ENCODE measurements at places on chromosomes 7 and 10.
A peak's percentile ranks its signal among the peaks of the same experiment; 100 is the strongest.

DNA sequence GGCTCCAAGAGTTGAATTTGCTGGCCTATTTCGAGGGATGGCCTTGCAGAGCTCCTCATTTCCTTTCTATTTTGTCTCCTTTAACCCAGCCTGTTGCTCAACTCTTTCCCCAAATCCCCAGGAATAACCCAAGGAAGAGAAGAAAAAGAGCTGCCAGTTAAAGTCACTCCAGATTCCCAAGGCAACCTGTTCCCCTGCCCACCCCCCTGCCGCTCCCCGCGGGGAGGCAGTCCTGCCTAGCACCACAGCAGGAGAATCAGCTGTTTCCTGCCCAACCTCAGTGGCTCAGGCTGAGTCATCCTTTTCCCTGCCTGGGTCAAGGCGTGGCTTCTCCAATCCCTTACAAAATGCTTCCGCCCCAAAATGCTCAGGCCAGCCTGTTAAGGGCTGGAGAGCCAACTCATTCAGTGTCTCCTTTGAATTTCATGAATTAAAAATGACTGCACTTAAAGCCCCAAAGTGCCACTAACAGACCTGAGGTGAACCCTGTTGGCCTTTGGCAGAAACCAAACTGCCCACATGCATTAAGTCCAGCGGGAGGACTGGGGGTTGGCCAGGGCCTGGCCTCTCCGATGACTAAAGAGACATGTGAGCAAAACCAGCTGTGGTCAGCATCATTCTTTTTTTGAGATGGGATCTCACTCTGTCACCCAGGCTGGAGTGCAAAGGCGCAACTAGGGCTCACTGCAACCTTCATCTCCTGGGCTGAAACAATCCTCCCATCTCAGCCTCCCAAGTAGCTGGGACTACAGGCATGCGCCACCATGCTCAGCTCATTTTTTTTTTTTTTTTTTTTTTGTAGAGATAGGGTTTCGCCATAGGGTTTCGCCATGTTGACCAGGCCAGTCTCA, 83.2 kb upstream of the KIF5B start:
- DNase-seq = peak; percentile 95

DNA sequence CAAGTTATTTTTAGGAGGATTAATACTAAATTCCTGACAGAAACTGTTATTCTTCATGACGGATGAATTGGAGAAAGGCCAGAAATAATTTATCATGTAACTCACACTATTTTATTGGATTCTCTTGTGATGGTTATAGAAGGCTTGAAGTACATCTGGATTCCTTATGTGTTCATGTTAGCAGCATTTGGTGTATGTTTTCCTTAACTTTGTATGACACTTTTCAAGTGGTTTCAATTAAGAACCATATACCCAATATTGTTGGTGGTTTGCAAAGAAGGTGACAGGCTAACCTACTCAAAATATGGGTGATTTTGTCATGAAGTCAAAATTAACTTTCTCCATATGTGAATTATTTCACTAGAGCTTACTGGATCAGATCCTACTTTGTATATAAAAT, 532.2 kb upstream of the CNTNAP2 start:
- no peak for DNase-seq

GRCh38 chr7:85528581-85528980, 341.7 kb upstream of the SEMA3D start:
- DNase-seq = peak; percentile 72

DNA sequence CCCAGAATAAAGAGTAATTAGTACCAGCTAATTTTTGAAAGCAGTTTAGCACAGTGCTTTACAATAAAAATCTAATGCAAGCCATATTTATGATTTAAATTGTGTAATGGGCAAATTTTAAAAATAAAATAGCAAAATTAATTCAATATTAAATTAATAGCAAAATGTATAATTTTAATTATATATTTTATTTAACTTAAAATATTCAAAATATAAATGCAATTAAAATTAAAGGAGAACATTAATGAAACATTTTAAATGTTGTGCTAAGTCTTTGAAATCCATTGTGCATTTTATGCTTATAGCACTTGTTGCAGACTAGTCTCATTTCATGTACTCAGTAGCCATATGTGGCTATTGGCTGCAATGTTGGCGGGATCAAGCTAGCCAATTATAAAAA, 367.6 kb downstream of the SUGCT start:
- DNase-seq = no peak

GRCh38 chr10:91564508-91564907, 68.4 kb downstream of the PPP1R3C start:
- no peak for DNase-seq

DNA sequence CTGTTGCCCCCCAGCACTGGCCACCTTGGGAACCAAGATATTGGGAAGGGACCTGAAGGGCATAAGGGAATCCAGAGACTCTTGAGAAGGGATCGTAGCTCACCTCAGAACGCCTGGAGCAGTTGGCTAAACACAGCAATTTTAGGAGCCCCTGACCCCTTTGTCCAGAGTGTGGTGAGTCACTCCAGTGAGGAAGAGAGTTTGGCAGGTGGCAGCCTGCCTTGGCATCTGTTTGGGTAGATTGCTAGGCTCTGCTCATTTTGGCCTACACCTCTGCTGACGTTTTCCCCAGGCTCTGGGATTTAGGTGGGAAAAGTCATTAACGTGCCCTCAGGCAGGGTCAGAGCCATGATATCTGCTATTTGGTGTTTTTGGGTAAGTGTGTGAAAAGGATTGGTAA, 100.6 kb downstream of the GRB10 start:
- no peak for DNase-seq

- DNase-seq = no peak
These were observed 205.4 kb upstream of the ZMIZ1 start for GRCh38 chr10:78863140-78863905.

- no peak for DNase-seq
These were observed 325.9 kb upstream of the SEMA3D start for GRCh38 chr7:85512790-85513189.

DNA sequence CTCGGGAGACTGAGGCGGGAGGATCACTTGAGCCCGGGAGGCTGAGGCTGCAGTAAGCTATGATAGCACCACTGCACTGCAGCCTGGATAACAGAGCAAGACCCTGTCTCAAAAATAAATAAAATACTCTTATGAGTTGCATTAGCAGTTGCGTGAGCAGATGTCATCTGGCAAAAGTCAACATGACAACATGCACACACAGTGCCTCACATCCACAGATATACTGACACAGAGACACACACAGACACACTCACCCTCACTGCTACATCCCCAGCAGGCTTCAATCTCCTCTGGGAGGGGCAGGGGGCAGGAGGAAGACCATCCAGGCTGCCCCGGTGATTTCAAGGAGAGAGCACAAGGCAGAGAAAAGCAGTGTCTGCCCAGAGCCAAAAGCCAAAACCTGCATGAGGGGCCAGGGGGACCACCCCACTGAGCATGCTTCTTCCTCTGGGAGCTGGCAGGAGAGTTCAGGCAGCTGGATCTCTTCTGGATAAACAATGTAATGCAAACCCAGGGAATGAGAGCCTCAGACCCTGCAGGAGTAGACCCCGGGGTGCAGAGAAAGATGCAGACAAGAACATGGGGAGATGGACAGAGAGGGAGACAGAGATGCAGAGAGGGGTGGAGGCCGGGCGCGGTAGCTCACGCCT, 9.6 kb upstream of the ELN start:
- no peak for DNase-seq

DNA sequence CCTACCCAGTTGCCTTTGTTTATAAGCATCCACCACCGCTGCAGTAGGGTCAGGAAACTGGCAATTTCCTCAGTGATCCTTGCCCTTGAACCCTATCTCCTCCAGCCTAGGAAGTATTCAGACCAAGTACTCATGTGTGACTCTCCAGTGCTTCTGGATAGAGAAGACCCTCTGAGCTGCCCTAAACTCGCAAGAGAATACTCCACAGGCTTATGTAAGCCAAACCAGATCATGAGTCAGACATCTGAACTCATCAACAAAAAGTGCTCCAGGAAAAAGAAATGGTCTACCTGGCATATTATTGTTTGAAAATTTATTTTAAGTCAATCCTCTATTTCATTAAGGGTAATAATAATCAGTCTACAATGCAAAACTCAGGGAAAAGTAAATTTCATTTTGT, 101.3 kb downstream of the KAT6B start:
- no peak for DNase-seq

DNA sequence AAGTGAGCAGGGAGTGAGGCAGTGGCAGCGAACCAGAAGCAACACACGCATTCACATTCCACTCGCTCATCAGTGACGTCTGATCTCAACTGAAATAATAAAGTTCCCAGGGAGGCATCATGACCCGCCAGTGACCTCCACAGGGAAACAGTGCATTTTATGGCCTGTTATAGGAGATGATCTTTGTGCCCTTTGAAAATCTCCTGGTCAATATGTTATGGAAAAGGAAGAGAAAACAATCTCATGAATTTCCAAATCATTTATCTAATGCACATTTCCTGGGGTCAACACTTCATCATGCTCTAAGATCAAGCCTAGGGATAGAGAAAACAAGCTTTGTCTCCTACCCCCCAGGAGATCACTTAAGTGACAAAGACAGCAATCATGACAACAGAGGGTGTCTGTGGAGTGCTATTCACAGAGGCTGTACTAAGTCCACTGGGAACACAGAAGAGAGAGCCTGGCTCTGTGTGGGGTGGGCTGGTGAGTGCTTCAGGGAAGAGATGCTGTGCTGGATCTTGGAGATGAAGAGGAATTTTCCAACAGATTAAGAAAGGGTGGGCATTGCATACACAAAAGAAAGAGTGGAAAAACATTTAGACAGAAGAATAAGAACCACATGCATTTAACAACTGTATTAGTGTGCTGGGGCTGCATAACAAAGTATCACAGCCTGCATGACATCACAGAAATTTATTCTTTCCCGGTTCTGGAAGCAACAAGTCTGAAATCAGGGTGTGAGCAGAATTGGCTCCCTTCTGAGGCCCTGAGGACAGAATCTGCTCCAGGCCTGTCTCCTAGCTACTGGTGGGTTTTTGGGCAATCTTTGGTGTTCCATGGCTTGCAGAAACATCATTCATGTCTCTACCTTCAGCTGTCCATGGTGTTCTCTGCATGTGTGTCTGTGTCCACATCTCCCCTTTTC, 613.9 kb upstream of the IGFBP3 start:
- no peak for DNase-seq

GRCh38 chr10:114687459-114687858, 29.4 kb upstream of the ABLIM1 start:
- DNase-seq = no peak

- DNase-seq = peak; percentile 31
These were observed 529 bp downstream of the ZNF853 start for GRCh38 chr7:6615723-6616555.

DNA sequence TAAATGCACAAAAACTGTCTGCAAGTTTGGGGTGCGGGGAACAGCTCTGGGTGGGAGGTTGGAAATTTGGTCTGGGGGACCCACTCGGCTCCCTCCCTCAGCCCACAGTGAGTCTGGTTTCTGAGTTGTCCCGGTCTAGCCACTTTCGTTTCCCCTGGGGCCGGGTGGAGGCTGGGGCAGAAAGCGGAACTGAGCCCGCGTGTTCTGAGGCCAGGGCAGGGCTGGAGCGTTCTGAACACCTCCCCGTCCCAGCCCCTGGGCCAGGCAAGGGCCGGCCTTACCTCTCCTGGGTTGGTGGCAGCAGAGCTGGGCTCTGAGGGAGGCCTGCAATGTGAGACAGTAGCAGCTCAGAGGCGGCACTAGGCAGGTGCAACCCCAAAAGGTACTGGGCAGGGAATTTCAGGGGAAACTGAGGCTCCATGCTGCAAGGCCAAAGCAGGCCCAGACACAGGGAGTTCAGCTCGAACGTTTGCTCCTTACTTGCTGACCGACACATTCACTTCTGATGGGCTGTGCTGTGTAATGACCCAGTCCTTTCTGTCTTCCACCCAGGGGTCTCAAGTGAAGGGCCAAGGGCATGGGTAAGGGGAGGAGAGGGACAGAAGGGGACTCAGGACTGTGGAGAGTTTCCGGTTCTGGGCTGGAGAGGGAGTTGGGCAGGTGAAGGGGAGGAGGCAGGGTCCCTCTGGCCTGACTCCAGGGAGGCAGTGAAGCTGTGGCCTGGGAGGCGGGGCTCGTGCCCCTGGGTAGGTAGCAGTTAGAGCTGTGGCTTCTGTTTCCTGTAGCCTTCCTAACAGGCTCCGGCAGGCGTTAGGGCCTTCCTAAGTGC, 3.0 kb downstream of the IRF5 start:
- no peak for DNase-seq

- no peak for DNase-seq
These were observed 453.1 kb upstream of the MKI67 start for GRCh38 chr10:128579280-128579865.

GRCh38 chr10:66835400-66835799, 90.4 kb upstream of the LRRTM3 start:
- DNase-seq = no peak

- no peak for DNase-seq
These were observed 24.7 kb upstream of the SEMA3A start for GRCh38 chr7:84219310-84219709.

GRCh38 chr10:82092111-82092510, 217.1 kb downstream of the NRG3 start:
- no peak for DNase-seq

DNA sequence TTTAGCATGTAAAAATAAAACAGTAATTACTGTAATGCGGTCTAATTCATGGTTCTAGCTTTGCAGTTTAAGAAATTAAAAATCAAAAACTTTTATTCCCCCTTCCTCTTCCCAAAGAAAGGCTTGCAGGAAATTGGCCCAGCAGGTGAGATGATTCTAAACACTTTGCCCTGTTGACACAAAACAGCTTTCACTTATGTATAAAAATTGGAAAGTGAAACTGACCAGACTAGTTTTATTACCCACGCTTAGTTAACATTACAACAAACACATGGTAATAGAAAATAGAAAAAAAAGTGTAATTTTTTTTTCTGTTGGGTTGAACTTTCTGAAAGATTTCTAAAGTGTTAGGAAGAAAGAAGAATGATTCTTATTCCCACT, 1.2 kb upstream of the CCDC6 start:
- no peak for DNase-seq

GRCh38 chr7:30799976-30800661, 28.9 kb downstream of the MINDY4 start:
- DNase-seq = no peak

- DNase-seq = peak; percentile 95
These were observed 19.5 kb upstream of the GNA12 start for GRCh38 chr7:2863461-2864066.

GRCh38 chr7:66558660-66559465, 69.8 kb upstream of the KCTD7 start:
- no peak for DNase-seq

- DNase-seq = no peak
These were observed 76.1 kb upstream of the LYZL2 start for GRCh38 chr10:30705625-30706149.

GRCh38 chr10:106655165-106655564, 509.3 kb downstream of the SORCS1 start:
- DNase-seq = no peak
